Activated effector memory CD4-positive, alpha-beta T cell treated with anti-CD3 and anti-CD28 coated beads, Interleukin-2, amount 50 U/mL, for 16 hours (primary cell): ENCODE measurements at places on chromosomes 6 and 20.

DNA sequence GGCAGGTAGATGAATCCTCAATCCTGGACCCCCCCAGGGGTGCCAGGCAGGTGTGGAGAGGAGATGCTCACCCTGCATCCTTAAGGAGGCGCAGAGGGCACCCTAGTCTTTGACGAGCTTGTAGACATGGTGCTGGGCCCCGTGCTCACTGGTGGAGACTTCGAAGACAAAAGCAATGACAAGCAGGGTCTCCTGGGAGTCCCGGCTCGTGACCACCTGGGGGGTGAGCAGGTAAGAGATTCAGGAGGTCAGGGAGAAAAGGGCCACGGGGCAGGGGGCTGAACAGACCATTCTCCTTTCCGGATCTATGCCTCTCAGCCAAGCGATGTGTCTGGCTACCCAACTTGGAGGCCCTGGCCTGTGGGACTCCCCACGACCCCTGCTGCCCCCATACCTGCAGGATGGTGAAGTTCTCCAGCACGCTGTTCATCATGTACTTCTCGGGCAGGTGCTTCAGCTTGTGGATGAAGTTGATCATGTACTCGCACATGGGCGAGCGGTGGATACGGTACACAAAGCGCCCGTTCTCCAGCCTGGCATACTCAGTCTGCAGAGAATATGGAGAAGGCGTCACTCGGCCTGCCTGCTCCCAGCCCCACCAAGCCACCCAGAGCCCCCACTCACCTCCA is 6.9 kb downstream of the RPL10A start:
- no peak for DNase-seq

DNA sequence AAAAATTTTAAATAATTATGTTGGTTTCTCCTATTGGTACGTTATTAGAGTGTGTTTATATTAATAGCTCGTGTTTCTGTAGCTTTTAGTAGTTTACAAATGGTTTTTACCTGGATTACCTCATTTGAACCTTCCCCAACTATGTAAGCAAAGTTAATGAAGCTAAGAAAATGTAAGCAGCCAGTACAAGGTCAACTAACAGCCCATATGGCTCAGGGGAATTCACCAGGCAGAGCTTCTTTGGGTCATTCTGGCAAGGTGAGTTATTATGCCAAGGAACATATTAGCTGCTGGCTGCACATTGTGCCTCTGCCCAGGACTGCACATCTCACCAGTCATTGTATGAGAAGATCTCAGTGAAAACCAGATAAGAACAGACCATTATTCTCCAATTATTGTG is 27.0 kb upstream of the MARCKS start:
- DNase-seq = no peak

- no peak for DNase-seq
Observed at GRCh38 chr6:163577404-163577803, 162.9 kb downstream of the QKI start.

- no peak for DNase-seq
Observed at GRCh38 chr20:24004471-24004870, 15.9 kb upstream of the GGTLC1 start.

GRCh38 chr20:21049305-21049828 is 56.8 kb downstream of the LINC00237 start:
- no peak for DNase-seq

DNA sequence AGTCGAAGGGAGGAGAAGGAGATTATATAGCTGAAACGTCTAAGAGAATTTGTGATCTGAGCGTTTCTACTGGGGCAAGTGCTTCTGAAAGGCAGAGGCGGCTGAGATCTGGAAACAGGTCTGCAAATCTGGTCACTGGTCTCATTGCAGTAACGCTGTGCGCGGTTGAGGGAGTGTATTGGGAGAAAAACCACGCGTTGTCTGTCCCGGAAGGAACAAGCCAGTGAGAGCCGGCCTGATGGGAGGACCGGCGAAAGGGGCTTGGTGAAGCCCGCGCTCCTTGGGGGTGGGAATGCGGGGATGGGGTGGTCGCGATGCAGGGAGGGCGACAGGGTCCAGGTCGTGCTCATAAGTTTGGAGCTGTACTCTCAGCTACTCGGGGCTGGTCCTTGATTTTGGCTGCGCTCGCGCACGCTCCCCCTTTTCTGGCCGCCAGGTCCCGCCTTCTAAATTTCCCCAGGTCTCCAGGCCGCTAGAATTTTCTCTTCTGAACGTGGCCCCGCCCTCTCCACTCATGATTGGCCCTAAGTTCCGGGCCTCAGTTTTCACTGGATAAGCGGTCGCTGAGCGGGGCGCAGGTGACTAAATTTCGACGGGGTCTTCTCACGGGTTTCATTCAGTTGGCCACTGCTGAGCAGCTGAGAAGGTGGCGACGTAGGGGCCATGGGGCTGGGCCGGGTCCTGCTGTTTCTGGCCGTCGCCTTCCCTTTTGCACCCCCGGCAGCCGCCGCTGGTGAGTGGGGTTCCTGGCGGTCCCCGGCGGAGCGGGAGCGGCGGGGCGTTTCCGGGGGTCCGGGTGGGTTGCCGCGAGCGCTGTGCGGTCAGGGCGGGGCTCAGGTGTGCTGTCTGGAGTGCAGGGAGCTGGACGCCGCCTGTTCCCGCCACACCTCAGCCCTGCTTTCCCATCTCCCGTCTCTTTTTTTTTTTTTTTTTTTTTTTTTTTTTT is at the start of gene MICB:
TSS of gene MICB (plus strand) at position 615 of the 946 bp plus-strand sequence. CDS start at position 664, 49 bp downstream.
- peak; percentile 95 for DNase-seq

DNA sequence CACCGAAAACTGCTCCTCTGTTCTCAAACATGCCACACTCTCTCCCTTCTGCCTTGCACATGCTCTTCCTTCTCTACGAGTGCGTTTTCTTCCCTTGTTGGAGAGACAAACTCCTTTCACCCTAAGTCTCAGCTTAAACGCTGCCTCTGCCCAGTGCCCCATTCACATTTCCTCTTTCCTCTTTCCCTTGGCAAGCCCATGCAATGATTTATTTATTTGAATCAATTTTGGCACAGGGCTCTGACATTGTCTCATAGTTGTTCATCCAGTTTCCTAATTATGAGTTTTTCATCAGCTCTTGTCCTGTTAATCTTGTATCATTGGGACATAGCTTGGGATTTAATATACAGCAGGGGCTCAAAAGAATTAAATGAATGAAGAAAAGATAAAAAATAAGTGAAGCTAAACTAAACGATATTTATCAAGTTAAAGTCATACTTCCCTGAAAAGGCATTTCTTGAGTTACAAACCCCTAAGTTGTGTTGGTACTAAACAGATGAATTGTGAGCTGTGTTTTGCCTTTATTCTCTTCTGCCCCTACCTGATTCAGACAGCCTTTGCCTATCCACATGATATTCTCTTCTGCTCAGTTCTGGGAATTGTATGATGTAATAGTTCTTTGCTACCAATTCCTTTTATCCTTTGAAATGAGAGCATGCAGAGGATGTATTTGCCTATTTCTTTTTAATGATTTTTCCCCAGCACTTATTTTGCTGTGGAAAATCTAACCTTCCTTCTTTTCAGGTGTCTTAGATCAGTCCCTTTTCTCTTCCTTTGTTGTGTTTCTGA is 704.4 kb downstream of the UTRN start:
- no peak for DNase-seq

DNA sequence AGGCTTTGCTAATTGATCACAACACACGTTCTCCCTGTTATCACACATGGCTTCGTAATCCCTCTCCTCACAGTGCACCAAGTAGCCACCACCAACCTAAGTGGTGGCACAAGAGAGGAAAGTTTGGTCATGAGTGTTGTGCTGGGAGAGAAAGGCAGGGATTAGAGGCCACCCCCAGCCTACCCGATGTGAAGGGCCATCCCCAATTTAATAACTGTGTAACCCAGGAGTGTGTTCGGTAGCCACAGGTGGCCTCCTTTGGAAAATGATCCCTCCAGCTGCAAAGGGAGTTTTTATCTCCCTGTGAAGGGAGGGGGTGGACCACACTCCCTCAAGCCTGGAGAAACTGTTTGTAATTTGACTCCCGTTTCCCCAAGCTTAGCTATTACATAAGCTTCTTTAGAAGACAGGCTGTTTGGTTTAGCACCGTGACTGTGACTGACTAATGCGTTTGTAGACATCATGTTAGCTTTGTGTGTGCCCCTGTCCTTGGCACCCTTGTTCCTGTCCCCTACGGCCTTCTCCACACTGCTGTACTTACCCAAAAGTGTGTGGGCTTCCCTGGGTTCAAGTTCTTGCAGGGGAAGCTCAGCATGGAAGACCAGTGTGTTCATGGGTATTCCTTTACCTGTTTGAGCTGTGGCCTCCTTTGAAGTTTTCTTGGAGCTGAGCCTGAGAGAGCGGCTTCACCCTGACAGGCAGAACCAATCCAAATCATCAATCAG is 20.6 kb downstream of the PPP1R16B start:
- DNase-seq = peak; percentile 34

DNA sequence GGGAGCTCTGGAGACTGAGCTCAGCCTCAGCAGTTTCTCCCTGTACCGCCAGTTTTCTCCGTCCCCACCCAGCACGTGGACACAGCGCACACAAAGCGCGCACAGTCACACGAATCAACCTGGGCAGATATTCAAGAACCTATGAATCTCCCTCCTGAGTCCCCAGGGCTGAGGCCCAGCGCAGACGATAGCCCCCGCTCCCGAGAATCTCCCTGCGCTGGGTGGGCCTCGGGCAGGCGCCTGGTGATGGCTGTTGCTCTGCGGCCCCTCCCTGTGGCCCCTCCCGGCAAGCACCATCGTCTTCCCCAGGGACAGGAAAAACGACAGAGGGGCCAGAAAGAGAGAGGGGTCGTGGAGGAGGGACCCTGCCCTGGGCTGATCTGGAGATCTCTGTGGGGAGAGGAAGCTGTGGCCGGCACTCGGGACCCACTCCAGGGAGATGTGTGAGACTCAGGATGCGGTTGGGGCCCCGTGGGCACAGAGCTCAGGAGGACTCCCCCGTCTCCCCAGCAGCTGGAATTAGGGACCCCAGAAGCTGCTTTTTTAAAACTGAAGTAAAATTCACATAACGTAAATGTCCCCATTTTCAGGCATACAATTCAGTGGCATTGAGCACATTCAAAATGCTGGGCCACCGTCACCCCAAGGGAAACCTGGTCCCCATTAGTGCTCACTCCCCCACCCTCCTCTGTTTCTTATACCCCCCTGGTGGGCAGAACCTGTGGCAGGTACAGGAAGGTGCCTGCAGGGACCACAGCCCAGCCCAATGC is 330.8 kb downstream of the TAF4 start:
- no peak for DNase-seq

GRCh38 chr6:168198302-168199180 is 119.5 kb upstream of the FRMD1 start:
- DNase-seq = no peak

- DNase-seq = no peak
Observed at GRCh38 chr6:148258868-148259267, 83.8 kb upstream of the SASH1 start.

- DNase-seq = no peak
Observed at GRCh38 chr6:27882624-27883023, 29.6 kb downstream of the OR2B2 start.

- DNase-seq = peak; percentile 82
Observed at GRCh38 chr6:69866770-69867638, 648 bp downstream of the COL19A1 start.

DNA sequence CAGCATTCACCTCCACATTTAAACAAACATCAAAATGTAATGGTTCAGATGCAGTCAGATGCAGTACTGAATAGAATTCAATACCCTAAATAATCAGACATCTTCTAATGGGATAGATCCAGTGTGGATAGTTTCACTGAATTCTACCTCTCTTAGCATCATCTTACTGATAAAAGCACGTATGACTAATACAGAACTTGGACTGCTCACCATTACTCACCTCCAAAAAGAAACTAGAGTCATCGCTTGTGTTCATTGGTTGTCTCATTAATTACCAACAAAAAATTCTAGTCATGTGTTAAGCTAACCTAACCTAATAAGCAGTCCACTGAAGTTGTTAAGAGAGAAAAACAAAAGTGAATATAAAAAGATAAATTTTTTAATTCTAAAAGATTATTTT is 165.9 kb upstream of the IRAK1BP1 start:
- DNase-seq = no peak

DNA sequence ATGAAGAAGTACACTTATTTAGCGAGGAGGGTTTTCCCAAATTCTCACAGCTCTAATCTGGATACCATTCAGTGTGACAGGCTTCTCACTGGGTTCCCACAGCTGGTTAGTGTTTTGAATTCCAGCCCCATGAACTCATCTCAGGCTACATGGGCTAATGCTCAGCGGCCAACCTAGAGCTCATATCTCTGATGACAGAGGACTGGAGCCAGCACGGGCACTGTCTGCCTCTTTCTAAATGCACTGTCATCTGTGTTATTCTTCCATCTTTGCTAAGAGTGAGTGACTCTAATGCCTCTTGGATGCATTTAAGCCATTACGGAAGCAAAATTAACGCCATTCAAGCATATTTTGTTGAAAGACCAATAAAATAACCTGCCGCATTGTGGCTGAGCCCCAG is 308.9 kb upstream of the JAG1 start:
- no peak for DNase-seq

GRCh38 chr6:93177438-93177837 is 241.9 kb downstream of the EPHA7 start:
- no peak for DNase-seq

GRCh38 chr20:62220666-62221568 is 839 bp upstream of the HRH3 start:
- DNase-seq = no peak

DNA sequence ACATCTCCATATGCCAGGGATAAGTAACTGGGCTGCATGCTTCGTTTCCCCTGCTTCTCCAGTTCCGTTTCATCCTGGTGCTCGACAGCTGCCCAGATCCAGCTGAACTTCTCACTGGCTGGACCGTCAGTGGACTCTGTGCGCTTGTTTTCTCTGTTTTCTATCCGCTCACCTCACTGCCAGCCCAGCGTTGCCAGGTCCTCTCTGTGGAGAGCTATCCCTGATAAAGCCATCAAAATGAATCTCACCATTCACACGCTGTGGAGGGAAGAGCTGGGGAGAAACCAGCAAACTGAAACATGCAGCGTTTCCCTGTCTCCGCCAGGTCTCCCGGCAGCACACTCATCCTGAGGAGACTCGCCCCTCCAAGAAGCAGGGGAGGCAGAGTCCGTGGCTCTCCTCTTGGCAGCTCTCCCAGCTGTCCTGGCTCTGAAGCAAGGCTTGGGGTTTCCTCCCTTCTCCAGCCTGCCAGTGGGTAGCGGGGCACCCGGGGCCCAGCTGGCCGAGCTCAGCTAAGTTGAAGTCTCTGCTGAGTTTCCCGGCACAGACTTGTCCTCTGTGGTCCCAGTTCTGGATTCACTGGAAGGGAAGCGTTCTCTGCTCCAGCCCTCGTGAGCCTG is 160.9 kb downstream of the DTNBP1 start:
- DNase-seq = peak; percentile 56

- DNase-seq = no peak
Observed at GRCh38 chr6:105326216-105326615, 76.7 kb downstream of the PREP start.

- no peak for DNase-seq
Observed at GRCh38 chr6:88574031-88574430, 389.4 kb downstream of the RNGTT start.

DNA sequence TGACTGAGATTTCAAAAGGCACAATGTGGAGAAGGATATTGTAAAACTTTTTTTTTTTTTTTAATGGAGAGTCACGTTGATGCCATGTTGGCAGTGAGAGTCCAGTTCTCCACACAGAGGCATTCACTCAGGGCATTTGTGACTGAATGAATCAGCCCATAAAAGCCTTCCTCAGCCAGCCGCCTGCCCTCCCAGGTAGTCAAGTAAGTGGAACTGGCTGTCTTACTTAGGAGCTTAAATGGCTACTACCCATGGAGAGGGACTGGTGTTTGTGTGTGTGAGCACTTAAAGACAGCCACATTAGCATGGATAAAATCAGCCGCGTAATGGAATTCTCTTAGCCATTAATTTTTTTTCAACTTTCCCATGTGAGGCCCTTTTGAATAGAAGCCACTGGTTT is 12.6 kb downstream of the AAR2 start:
- no peak for DNase-seq

- DNase-seq = no peak
Observed at GRCh38 chr6:159090530-159091480, 46.0 kb upstream of the TAGAP start.
